Activated CD4-positive, alpha-beta T cell treated with anti-CD3 and anti-CD28 coated beads, Interleukin-2, amount 50 U/mL, for 16 hours (primary cell): ENCODE measurements at places on chromosomes 13 and 19.

- no peak for DNase-seq
Measured at GRCh38 chr19:31102674-31103073, 246.6 kb downstream of the TSHZ3 start.

DNA sequence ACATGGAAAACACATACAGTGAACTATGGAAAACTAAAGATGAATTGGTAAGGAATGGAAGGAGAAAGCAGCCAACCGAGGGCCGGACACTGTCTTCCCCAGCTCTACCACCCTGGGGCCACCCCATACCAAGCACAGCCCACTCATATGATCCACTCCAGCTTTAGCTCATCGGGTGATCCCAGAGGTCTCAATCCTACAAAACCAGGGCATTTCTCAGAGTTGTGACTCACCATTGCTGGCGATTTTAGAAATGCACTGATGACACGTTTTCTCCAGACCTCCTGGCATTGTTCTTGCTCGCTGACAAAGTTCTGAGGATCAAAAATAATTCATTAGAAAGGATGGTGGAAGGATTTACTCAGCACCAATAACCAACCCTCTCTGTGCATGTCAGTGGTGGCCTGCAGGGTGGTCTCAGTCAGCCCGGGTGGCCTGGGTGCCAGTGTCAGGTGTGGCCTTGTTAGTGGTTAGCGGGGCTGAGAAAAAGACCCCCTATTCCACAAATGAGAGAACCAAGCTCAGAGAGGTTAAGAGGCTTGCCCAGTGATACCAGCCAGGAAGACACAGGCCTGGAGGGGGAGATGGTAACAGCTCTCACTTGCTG, 6.6 kb downstream of the TMEM272 start:
- no peak for DNase-seq

DNA sequence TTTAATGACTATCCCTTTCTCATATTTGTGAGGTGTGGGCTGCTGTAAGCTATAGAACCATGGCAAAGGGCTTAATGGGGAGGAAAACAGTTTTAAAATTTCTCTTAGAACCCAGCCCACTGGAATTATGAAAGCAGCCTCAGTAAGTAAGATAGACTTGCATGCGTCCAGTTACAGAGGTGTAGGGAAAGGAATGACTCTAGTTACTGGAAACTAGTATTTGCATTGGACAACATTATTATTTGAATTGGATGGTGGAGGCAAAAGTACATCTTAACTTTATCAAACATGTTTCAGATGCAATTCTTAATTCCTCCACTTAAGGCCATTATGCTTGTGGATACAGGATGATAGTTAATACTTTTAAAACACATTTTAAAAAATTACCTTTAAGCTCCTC, 292.9 kb downstream of the SPRY2 start:
- no peak for DNase-seq

- DNase-seq: no peak
Measured at GRCh38 chr19:9627856-9628255, 6.8 kb upstream of the ZNF561 start.

- DNase-seq: peak; percentile 1
Measured at GRCh38 chr13:77868717-77869116, 49.9 kb downstream of the EDNRB start.

GRCh38 chr13:43000676-43001075, 8.6 kb upstream of the EPSTI1 start:
- DNase-seq: no peak

DNA sequence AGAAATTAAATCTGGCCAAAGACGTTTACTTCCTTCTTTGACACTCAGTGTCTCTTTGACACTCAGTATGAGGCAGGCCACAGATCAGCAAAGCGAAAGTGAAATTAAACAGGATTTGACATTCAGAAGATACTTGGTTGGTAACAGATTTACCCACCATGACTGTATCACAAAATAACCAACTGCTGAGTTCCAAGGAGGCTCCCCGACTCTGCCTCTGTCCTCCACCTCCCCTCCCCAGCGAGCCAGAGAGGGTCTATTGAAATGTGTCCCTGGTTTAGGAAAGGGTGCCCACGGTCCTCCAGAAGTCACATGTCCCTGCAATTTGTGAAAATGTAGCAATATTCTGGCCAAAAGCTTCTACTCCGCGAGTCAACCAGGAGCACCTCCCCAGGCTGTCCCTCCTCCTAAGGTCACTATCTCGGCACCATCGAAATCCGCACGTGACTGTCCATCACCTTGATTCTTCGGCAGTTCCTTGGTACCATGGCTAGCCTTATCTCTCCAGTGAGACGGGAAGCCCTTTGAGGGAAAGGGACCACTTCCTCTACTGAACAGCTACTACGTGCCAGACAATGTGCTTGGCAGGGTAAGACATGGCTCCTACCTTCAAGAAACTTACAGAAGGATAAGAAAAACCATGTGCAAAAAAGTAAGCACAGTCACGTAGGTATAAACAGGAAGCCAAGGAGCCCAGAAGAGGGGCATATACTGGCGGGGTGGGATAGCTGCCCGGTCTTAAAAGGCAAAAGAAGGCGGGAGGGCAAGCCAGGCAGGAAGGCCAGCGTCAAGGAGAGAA, 1.5 kb downstream of the N4BP2L1 start:
- DNase-seq: peak; percentile 83
